ENCODE measurements at places on chromosomes 13 and 19.

- no peak for DNase-seq
Observed at GRCh38 chr19:720345-721160, 11.8 kb downstream of the PALM start.

GRCh38 chr13:37899753-37900152, 30.2 kb upstream of the TRPC4 start:
- DNase-seq = no peak

GRCh38 chr13:103299079-103299478, 232.9 kb upstream of the SLC10A2 start:
- no peak for DNase-seq

DNA sequence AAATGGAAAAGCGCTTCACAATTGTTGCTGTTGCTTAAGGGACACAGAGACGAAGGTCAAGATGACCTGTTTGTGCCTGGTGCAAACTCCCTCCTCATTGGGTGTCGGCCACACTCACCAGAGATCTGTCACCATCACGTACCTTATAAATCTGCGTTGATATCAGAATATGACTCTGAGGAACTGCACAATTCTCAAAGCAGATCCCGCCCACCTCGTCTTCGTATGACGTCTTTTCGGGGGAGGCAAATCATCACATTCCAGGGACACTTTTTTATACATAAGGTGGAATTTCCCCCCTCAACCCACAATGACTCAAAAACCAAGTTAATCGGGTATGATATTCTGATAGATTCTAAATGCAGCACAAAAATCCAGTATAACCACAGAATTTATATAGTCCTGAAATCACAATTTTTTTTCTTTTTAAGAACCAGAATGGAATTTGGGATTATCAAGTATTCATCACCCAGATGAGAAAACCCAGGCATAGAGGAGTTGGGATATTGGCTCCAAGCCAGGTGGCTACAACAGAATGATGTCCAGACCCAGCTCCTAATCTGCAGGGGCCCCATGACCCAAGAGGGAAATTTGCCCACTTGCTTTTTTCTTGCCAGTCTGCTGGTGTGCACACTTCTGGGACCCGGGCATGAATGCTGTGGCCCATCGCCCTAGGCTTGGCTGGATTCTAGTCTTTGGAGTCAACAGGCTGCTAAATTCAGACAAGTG, 50.6 kb upstream of the MTIF3 start:
- DNase-seq = no peak

DNA sequence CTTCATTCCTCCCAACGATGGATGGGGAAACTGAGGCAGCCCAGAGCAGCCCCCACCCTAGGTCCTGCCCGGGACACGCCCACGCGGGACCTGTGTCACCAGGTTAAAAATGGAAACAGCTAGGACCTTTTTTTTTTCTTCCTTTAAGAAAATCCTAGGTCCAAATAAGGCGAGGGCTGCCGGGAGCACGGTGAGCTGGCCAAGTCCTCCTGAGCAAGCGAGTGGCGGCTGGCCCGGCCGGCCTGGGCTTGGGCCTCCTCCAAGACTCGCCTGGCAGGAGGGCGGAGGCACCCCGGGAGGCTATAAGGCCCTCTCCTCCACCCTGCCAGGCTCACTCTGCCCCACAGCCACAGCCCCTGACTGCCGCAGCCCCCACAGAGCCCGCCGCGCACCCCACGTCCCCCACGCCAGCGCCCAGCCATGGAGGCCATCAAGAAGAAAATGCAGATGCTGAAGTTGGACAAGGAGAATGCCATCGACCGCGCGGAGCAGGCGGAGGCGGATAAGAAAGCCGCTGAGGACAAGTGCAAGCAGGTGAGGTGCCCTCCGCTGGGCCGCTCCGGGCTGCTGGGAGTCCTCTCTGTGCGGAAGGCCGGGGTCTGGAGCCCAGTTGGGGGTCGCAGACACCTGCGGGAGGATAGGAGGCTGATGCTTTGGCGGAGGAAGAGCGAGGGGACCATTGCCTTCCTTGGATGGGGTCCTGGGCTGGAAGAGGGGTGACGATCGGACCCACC, 8.9 kb upstream of the TPM4 start:
- no peak for DNase-seq

DNA sequence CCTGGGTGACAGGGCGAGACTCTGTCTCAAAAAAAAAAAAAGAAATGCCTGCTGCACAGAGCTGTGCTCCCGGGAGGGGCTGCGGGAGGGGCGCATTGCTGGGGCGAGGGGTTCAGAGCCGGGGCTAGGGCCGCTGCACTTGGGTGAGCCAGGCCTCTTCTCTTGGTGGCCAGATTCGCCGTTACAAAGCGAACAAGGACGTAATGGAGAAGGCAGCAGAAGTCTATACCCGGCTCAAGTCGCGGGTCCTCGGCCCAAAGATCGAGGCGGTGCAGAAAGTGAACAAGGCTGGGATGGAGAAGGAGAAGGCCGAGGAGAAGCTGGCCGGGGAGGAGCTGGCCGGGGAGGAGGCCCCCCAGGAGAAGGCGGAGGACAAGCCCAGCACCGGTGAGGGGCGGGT, 19.0 kb downstream of the PLIN4 start:
- DNase-seq = no peak

- peak; percentile 60 for DNase-seq
Observed at GRCh38 chr19:1250437-1251260, 2.3 kb downstream of the MIDN start.

DNA sequence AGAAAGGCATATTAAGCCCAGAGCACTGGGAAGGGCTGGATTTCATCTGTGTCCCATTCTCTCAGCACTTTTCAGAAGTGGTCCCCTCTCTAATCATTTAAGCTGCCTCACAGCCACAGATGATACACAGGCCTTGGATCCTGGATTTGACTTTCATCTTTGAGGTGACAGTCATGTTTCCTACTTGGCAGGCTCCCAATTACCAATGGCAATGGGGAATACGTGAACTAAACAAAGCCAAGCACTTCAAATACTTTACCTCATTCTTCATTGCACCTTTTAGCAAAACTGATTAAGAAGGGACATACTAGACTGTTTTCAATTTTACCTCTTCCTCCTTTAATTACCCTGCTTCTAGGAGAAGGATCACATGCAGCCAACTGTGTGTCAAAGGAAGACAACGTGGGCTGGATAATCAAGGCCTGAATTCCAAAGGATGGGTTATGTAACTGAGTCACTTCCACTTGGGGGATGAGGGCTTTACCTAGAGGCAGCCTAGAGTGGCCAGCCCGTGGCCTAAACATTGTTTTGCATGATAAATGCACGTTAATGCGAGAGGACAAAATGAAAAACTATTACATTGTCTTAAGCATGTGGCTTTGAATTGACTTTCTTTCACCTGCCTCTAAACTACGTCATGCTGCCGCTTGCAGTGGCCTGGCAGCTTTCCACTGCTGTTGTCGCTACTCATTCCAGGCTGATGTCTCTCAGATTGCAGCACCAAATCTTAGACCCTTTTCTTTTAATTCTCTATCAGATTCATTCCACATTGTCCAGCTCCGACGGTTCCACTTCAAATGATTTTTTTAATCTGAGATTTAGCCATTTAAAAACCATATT, 95.0 kb downstream of the KCTD12 start:
- peak; percentile 64 for DNase-seq

GRCh38 chr13:31063772-31064171, 97.9 kb downstream of the HSPH1 start:
- DNase-seq = no peak

DNA sequence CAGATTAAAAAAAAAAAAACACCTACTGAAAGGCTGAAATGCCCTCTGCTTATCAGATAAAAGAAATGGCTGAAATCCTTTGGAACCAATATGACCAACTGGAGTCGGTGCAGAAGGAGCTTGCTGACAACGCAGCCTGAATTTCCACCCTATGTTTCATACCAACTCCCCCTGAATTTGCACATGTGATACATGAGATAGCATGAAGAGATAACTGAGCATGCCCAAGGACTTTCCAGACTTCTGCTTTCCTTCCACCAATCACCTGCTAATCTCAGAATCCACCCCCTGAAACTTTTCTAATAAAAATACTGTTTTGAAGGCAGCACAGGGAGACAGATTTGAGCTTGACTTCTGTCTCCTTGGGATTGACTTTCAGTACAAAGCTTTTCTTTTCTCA, 32.2 kb upstream of the WDFY2 start:
- no peak for DNase-seq

GRCh38 chr13:66343224-66343828, 886.8 kb downstream of the PCDH9 start:
- DNase-seq = no peak

GRCh38 chr13:99093997-99094396, 106.7 kb upstream of the UBAC2 start:
- no peak for DNase-seq

DNA sequence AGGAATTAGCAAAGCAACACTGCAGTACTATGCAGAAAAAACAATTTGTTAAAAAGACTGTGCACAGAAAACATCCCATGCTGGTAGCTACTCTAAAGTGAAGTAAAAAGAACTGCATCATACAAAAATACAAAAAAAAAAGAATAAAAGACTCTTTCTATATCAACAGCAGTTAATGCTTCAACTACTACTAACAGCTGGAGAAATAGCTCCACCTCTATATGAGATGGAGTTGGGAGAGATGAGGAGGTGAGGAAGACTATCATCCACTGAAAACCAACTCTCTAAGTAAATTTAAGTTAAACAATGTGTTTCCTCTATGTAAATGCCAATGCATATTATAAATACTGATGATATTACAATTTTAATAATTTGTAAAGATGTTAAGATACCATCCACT, 1.8 kb downstream of the ZC3H13 start:
- DNase-seq = no peak

DNA sequence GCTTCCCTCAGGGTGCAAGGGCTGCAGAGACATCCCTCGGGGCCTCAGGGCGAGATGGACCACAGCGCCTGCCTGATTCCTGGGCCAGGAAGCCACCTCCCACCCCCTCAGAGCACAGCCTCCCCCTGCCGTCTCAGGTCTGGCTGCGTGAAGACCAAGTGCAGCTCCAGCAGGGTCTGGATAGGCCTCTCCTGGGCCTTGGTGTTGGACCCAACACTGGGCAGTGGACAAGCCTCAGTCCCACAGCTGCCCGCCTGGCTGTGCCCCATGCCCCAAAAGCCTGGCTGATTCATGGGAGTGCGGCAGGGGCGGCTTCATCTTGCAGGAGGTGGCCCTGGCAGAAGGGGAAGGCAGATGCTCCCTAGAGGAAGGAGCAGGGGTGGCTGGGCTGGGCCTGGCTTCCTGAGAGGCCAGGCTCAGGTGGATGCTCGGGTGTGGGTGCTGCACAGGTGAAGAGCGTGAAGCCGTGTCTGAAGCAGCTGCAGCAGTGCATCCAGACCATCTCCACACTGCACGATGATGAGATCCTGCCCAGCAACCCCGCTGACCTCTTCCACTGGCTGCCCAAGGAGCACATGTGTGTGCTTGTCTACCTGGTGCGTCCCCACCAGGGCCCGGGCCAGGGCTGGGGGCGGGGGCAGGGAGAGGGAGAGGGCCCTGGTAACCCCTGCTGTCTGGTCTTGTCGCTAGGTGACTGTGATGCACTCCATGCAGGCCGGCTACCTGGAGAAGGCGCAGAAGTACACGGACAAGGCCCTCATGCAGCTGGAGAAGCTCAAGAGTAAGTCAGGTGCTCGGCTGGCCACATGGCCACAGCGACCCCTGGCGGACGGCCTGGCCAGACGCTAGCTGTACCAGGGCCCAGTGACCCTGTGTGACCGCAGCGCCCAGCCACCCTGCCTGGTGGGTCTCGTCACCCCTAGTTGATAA, 21.7 kb downstream of the MAU2 start:
- DNase-seq = peak; percentile 63

DNA sequence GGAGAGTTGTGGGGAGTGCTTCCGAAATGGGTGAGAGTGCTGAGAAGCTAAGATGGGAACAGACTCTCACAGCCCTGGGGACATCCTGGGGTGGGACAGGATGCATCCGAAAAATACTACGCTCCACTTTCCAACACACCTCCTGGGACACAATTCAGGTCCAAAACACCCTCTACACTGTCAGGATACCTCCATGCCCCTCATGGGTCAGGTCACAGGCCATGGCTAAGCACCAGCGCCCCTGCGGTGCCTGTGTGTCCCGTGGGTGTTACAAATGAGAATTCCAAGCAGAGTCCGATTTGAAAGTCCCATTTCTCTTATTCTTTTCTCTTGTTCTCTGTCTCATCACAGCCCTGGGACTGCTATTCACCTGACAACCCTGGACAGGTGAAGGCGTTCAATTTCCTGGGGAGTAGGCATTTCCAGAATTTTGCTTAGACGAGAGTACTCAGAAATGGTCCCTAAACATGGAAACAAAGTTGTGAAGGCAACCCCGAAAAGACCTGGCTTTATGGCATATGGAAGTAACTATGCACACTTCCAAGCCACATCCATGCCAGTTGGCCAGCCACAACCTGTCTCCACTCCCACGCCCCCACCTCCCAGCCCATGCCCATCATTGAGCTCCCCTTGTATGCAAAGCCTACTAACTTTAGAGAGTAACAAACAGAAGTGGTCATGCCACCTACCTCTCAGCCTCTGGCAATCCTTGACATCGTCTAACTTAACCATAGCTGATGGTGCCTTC, 87.9 kb upstream of the ZNF507 start:
- DNase-seq = no peak

DNA sequence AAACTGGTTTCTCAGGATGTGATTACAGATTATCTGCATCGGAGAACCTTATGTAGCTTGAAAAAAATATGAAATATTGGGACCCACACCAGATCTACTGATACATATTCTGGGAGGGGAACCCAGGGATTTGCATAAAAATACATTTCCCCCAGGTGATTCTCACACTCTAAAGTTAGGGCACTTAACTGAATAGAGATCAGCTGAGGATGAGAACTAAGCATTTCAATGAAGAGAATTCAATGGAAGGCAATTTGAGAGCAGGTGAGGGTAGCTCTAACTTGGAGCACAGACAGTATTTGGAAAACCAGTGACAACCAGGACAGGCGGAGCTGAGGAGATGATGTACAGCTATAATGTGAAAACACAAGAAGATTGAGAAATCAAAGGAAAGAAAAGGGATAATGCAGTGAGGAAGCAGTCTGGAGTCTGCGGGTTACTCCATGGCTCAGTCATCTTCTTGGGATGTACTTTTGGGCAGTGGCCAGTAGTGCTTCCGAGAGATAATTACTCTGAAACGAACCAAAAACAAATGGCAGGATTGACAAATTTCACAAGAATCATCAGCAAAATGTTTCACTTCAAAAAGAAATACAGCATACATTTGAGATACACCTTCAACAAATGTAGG, 6.1 kb upstream of the OXGR1 start:
- DNase-seq = no peak

- no peak for DNase-seq
Observed at GRCh38 chr19:5691822-5692722, 2.0 kb downstream of the RPL36 start.
